ENCODE measurements at places on chromosomes 3 and 15.

DNA sequence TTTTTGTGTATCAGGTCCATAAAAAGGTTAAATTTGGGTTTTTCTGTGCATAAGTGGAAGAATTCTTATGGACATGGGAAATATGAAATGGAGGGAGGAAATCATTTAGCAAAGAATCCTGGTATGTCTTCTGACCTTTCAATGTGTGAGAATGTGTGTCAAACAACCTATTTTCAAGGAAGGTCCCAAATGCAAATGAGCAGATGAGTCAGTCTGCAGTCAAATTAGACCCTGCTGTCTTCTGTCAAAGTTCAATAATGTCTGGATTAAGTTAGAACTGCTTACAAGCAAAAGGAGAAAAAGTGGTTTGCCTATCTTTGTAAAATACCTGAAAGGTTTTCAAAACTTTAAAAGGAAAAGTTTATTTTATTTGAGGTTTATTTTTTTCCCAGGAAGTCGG is 15.3 kb downstream of the FBN1 start:
- H3K27ac ChIP-seq: no peak overlapping the region
- H3K4me3 ChIP-seq: no peak overlapping the region
- H3K4me1 ChIP-seq: peaks cover 14% of the 10 kb centered on the region
- H3K27me3 ChIP-seq: no peaks in the 10 kb centered on the region
- H3K36me3 ChIP-seq: no peaks in the 10 kb centered on the region
- no peak for DNase-seq

DNA sequence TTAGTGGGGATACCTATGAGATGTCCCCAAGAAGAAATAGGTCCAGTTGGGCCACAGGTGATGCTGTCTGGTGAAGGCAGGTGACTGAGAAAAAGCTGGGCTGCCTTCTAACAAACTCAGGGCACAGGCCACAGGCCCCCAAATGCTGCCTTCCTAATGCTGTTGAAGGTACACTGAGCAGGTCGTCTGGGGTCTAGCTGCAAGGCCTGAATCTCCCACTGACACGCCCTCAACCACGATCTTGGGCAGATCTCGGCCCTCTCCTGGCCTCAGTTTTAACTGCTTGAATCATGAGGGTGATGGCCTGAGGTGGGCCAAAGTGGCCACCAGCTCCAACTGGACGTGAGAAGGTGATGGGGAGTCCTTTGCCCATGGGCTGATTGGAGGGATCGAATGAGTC is 2.1 kb upstream of the ACSBG1 start:
- no peaks in the 10 kb centered on the region for H3K4me1 ChIP-seq
- DNase-seq: peak; percentile 50
- H3K27me3 ChIP-seq: no peaks in the 10 kb centered on the region

DNA sequence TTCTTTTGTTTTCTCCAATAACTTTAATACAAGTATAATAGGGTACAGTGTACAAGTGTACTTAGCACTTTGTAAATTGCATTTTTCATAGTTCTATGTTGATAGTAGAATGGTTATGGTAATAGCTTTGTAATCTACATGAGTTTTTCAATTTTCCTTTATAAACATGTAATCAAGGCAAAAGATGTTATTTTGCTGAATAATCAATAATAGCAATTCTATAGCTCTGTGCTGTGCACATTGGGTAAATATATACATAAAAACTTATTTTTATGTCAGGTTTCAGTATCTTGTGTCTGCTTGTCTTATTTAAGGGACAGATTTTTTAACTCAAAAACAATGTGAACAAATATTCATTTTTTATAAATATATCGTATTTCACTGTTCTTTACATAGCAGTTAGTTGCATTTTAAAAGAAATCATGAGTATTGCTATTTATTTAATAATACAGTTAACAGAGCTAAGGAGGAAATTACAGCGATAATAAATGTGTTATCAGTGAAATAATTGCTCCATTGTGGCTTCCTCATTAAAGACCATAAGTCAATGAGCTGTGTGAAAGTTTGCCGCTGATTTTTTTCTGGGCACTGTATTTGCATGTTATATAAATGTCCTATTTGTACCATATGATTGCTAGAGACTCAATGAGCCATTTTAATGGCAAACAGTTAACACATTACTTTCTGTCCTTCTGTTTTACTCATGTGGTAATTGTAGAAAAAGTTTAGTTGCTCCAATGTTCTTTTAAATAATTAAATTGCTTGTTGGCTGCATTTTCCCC is 214.6 kb upstream of the STAC start:
- no peaks in the 10 kb centered on the region for H3K27me3 ChIP-seq
- no peak overlapping the region for H3K4me3 ChIP-seq
- H3K27ac ChIP-seq: peak overlapping the region; percentile 70
- H3K36me3 ChIP-seq: no peaks in the 10 kb centered on the region

DNA sequence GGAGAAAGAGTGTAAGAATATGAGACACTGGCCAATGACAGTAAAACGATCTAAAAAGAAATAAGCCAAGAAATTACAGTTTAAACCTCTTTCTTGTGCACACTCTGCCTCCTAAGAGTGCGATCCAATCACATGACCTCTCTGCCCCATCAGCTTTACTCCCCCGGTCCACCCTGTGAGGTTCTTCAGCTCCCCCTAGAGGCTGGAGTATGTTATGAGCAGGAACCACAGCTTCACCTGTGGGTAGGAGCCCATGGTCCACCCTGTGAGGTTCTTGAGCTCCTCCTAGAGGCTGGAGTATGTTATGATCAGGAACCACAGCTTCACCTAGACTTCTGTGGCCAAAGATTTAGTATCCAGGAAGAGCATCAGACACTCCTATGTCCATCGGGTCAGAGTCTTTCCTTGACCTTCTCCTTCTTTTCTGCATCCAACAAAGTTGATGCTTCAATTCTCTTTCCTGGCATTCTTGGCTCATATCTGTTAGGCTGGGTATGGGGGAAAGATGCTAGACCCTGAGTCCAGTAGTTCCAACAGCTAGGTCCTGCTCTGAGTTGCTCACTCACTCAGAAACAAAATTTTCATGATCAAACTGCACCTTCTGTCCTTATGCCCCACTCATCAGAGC is 164.0 kb downstream of the MINAR1 start:
- H3K36me3 ChIP-seq: no peaks in the 10 kb centered on the region
- no peak for DNase-seq
- H3K27ac ChIP-seq: no peak overlapping the region
- no peak overlapping the region for H3K4me3 ChIP-seq
- H3K27me3 ChIP-seq: no peaks in the 10 kb centered on the region
- H3K4me1 ChIP-seq: no peaks in the 10 kb centered on the region

DNA sequence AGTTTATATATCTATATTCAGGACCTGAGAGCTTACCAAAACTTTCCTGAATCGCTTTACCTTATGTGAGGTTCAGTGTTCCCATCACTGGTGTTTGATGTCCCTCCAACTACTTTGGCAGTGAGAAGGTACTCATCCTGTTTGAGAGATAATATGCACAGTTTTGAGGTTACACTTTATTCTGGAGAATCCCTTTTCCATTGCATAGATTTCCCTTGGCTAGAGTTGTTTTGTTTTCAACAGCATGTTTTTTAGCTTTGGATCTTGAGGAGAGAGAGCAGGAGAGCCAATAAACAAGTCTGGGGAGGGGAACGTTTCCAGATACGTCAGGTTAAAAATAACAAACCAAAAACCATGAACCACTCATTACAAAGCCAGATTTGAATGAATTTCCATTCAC is 33.6 kb downstream of the CD200 start:
- no peaks in the 10 kb centered on the region for H3K36me3 ChIP-seq
- no peak for DNase-seq
- H3K4me3 ChIP-seq: no peak overlapping the region
- H3K4me1 ChIP-seq: peaks cover 16% of the 10 kb centered on the region
- H3K27me3 ChIP-seq: no peaks in the 10 kb centered on the region

DNA sequence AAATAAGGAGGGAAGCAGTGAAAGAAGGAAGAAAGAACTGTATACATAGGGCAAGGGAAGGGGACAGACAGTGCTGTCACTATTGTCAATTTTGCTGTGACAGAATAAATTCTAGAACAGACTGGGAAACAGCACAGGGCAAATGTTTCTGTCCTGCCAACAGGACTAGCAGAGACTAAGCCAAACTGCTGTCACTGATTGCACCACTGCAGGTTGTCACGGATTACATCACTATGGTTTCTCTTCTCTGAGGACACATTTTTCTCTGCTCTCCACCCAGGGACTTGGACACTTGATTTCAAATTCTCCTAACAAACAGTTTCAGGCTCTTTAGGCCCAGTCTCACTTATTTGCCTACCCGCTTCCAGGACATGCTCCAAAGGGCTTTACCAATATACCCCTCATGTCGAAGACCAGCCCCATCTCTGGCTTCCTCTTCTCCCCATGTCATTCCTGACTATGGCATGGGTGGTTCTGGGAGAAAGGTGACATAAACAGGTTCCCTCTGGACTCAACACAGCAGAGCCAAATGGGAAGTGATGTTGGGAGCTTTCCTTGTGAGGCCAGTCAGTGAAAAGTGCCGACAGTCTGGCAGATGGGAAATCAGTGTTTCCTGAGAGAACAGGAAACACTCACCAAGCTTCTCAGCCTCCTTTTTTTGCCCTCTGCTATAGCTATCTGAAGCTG is 70.2 kb upstream of the ST3GAL6 start:
- H3K4me3 ChIP-seq: no peak overlapping the region
- H3K4me1 ChIP-seq: peaks cover 5% of the 10 kb centered on the region
- H3K36me3 ChIP-seq: no peaks in the 10 kb centered on the region
- DNase-seq: no peak
- no peaks in the 10 kb centered on the region for H3K27me3 ChIP-seq

- no peak overlapping the region for H3K27ac ChIP-seq
- DNase-seq: no peak
- H3K4me3 ChIP-seq: no peak overlapping the region
- no peaks in the 10 kb centered on the region for H3K27me3 ChIP-seq
- H3K4me1 ChIP-seq: peaks cover 4% of the 10 kb centered on the region
Observed at GRCh38 chr3:123054109-123054778, 12.6 kb upstream of the PDIA5 start.

DNA sequence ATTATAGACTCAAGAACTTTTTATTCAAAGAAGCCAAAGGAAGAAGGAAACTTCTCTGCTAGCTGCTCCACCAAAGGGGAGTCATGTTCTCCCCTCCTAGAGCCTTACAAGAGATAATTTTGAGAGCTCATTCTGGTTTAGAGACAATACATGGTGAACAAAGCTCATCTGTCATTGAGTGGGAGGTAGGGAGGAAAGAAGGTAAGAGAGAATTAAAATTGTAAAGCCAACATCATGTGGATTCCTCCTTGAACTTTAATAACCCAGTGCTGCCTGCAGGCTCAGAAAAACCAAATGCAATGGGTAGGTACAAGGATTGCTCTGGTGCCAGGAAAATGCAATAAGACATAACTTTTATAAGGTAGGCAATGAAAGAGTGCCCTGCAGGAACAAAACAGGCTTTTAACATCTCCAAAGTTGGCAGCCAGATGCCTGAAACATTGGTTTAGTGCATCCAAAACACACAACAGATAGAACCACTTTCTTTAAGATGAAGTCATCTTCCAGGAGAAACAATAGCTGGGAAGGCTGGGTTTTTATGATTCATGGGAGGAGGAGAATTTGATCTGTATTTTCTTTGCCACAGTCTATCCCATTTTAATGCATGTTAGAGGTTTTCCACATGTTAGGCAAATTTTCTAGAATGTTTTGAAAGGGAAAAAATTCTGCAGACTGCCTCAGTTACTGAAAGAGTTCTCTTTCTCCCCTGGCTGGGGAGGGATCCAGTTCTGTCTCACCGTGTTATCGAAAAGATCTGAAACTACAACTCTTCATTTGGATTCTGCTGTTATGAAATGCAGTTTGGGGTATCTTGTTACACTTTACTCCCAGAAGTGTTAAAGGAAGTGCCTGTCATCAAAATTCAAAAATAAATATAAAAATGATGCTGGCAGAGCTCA is 11.3 kb upstream of the ARHGEF3 start:
- H3K36me3 ChIP-seq: no peaks in the 10 kb centered on the region
- no peak overlapping the region for H3K4me3 ChIP-seq

GRCh38 chr3:47496892-47497291 is 16.6 kb downstream of the ELP6 start:
- no peak overlapping the region for H3K4me3 ChIP-seq
- no peak overlapping the region for H3K27ac ChIP-seq
- no peak for DNase-seq
- peaks cover 50% of the 10 kb centered on the region for H3K36me3 ChIP-seq
- no peaks in the 10 kb centered on the region for H3K4me1 ChIP-seq

GRCh38 chr3:127360647-127361046 is 72.8 kb upstream of the PRR20G start:
- H3K27ac ChIP-seq: no peak overlapping the region
- H3K27me3 ChIP-seq: peaks cover 4% of the 10 kb centered on the region
- H3K36me3 ChIP-seq: no peaks in the 10 kb centered on the region

GRCh38 chr3:145696011-145696410 is 465.0 kb downstream of the PLOD2 start:
- no peak overlapping the region for H3K27ac ChIP-seq
- H3K4me1 ChIP-seq: no peaks in the 10 kb centered on the region

DNA sequence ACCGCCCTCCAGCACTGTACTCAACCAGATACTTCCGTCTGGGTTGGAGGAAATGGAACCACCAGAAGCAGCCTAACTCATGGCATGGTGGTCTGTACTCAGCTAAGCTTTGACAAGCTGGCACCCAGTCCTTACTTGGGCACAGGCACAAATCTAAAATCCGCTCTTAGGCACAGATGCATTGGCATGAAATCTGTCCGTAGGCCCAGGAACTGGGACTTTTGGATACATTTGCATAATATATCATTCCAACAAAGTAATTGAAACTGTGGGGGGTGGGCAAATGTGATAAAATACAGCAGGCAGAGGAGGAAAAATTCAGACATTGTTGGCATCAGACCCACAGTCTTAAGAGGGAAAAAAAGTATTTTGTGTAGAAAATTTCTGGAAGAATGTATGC is 75.4 kb downstream of the C3orf85 start:
- H3K4me3 ChIP-seq: no peak overlapping the region
- H3K27ac ChIP-seq: no peak overlapping the region
- no peaks in the 10 kb centered on the region for H3K27me3 ChIP-seq
- H3K4me1 ChIP-seq: no peaks in the 10 kb centered on the region
- no peak for DNase-seq
- H3K36me3 ChIP-seq: no peaks in the 10 kb centered on the region

- no peaks in the 10 kb centered on the region for H3K4me1 ChIP-seq
- H3K27me3 ChIP-seq: no peaks in the 10 kb centered on the region
- no peak for DNase-seq
- H3K4me3 ChIP-seq: no peak overlapping the region
- H3K36me3 ChIP-seq: no peaks in the 10 kb centered on the region
- no peak overlapping the region for H3K27ac ChIP-seq
Observed at GRCh38 chr3:60140160-60140559, 1090.3 kb upstream of the CFAP20DC start.

GRCh38 chr3:100869787-100870186 is 123.4 kb downstream of the ABI3BP start:
- no peaks in the 10 kb centered on the region for H3K27me3 ChIP-seq
- DNase-seq: no peak
- no peak overlapping the region for H3K27ac ChIP-seq
- no peak overlapping the region for H3K4me3 ChIP-seq
- no peaks in the 10 kb centered on the region for H3K4me1 ChIP-seq

GRCh38 chr3:80753021-80753420 is 985.2 kb upstream of the ROBO1 start:
- no peaks in the 10 kb centered on the region for H3K36me3 ChIP-seq
- peaks cover 3% of the 10 kb centered on the region for H3K27me3 ChIP-seq
- no peak for DNase-seq
- no peak overlapping the region for H3K4me3 ChIP-seq

Measured in RWPE2 (cell line).